NCI-H2081 (cell line): ENCODE measurements at places on chromosomes 5 and 9.

GRCh38 chr9:125992557-125992956 lies 245.4 kb downstream of the PBX3 start:
- DNase-seq: no peak

GRCh38 chr9:37425298-37425752 lies 2.8 kb downstream of the GRHPR start:
- peak; percentile 11 for DNase-seq

DNA sequence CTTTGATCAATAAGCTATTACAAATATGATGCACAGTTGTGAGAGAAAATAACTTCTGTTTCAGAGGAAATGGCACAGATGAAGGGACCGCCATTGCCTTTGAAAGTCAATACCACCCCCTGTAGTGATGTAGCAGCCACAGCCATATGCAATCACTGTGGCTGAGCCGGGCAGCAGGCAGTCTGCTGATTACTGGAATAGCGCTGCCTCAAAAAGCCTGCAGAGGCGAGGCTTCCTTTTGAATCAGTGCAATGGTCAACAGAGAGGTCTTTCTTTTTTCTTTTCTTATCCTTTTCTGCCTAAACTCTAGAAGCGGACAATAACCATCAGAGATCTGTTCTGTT lies 265.1 kb upstream of the TAS2R1 start:
- no peak for DNase-seq

GRCh38 chr9:71853084-71853483 lies 57.9 kb downstream of the ABHD17B start:
- no peak for DNase-seq

DNA sequence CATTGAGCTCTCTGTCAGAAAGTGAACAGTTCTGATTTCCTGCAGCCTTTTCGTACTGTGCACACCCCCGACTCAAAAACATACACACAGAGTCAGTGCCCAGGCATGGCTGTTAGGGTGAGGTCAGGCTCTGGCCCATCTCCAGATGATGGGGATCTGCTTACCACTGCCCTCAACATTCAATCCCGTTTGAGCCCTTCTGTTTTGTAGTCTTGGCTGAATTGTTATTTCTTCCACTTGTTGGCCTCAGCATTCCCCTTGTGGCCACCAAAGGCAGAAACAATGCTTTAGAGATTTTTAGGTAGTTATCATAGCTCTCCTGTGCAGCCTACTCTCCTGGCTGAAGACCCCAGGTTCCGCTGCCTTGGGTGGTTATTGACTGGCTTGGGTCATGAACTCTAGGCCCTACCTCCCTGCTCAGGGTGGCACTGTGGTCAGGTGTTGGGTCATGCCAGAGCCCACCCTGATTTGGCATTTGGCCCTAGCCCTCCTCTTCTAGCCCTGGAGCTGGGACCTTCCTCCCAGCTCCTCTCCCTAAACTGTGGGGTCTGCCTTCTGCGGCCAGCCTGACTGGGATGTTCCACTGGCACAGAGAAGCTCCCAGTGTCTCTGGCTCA lies 7.8 kb upstream of the MYOZ3 start:
- DNase-seq: no peak

GRCh38 chr9:27176971-27177370 lies 67.9 kb downstream of the TEK start:
- no peak for DNase-seq
